ENCODE measurements at places on chromosomes 12 and 14.

DNA sequence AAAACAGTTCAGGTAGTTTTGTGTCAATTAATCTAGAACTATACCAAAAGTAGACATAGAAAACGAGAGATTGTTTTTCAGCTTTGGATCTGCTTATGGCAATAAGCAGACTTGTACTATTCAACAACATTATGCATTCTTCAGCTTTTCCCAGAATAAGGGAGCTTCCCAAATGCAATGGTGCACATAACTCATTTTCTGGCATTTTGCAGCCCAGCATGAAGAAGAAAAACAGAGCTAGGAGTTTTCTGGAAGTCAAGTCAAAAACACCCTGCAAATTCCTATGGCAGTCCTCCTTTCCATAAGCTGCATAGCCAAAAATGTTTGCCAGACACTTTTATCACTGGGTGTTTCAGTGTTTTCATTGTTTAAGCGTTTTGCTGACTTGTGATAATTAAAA is 314.7 kb downstream of the NAV3 start:
- no peak for DNase-seq

DNA sequence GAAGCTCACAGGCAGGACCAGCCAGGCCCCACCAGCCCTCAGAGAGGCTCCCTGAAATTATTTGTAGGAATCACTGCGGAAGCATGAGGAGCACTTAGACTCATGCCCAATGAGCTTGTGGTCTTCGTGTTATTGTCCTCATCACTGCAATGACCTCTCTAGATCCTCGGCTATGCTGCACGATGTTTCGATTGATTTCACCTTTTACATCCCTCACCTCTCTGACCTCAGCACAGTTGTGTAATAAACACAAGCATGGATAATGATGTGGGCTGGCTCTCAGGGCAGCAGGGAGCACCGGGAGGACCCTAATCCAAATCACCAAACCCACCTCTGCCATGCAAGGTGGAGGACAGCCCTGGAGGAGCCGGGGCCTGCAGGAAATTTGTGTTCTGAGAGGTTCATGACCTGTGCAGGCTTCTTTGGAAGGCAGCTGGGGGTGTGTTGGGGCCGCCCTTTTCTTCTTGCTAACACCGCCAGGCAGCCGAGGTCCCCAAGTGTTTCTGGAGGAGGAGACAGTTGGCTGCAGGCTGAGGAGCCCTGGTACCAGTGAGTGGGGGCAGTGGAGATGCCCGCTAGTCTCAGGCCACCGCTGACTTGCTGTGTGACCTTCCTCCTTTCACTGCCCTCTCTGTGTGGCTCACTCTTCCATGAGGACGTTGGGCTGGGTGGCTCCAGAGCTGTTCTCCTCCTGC is 29.5 kb upstream of the EML1 start:
- no peak for DNase-seq

DNA sequence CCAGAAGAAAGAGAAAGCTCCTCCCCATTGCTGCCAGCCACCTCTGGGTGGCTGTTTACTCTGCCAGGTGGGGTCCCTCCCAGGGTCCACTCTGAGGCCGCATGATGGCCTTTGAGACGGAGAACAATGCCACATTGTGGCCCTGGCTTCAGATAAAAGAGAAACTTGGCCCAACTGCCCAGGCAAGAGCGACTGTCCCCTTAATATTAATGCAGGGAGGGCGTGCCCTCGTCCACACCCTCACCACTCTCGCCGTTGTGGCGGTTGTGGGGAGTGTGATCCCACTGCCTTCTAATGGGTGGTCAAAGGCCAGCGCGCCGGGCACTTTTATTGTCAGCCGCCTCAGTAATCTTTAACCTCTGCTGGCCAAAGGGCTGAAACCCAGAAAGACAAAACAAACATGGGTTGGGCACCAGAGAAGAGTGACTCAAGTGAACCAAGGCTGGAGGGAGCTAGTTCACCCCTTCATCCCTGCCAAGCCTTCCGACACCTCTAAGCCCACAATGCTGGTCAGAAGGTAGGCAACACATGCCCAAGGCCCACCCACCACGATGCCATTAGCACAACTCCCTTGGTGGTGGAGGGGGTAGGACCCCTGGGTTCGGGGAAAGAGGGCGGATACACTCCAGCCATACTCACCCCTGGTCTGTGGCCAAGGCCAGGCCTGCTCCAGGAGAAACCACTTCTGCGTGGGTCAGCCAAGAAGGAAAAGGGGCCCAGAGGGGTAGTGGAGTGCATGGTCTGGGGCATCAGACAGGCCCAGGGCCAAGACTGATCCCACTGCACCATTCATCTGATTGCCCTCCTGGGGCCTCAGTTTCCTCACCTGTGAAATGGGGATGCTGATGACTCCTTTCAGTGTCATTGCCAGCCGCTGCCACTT is 44.5 kb upstream of the BCL11B start:
- DNase-seq: no peak

DNA sequence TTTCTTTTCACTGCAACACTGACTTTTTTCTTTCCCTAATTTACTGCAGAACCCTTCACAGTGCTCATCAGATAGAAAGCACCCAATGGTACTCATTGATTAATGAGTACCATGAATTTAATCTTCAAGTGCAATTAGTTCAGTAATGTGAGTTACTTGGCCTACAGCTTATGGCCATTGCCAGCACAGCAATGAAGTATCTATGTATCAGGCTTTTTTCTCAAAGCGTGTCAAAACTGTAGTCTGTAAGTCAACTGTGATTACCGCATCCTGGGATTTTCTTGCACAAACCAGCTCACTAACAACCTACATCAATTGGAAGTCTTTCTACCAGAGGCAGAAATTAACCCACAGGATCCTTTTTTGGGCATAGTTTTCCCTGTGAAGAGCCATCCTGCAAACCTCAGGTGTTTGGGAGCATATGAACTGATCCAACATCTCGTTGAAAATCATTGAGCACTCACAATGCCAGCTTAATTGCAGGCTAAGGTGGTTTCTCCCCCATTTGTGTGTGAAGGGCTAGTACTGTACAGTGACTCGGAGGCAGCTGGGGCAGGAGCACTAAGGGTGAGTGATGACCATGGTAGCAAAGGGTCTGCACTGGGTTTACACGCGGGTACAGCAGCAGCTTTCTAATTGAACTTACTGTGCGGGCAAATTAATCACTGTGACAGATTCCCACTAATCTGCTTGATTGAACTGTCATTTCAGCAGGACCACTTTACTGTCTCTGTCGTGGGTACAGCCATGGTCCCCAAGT is 619.3 kb downstream of the SNAPC1 start:
- DNase-seq: no peak

DNA sequence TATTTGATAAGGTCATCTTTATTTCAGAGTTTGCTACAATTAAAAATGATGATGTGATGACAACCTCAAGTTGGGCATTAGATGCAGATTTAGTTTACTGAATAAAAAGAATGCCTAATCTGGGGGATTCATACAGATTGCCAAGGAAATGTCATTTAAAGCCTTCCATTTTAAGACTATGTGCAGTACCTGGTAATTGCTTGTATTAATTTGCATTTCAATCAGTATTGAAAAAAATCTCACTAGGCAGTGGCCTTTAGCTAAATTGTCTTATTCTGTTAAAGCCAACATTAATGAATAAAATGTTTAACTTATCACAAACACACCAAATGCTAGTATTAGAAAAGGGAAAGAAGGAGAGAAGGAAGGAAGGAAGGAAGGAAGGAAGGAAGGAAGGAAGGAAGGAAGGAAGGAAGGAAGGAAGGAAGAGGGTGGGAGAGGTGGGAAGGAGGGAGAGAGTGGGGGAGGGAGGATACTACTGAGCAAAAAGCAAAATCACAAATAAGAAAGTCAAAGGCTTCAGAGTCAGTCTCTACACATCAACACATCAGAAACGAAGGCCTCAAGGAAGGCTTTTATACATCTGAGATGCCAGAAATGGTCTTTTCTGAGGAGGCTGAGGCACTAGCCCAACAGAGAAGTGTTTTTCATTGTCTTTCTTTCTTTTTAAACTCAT is 271.1 kb upstream of the CLEC14A start:
- DNase-seq: no peak

DNA sequence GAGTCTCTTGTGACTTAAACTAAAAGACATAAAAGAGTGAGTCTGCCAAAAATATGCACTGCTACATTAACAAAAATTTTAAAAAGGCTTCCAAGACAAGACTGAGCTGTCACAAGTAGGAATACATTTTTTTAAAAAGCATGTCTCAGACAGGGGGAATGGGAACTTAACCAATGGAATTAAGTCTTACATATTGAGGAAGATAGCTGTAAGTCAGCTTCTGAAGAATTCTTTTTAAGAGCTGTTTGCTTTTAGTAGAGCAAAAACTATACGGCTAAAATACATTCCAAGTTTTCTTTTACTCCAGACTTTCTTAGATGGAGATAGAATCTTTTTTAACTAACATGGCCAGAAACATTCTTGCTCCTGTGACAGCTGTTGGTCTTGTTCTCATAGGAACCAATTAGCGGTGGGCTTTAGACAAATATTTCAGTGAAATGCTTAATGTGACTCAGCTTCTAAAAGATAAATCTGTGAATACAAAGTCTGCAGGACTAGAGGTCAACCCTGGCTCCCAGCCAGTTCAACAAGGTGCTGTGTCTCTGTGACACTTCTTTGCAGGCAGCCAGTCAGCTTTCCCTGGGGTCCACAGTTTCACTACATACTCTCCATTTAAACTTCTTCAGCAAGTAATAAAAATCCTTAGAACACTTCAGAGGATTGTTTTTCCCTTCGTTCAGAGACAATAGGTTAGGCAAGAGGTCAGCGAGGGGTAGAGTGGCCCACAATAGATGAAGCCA is 187.6 kb downstream of the NAV3 start:
- no peak for DNase-seq

GRCh38 chr12:76909290-76909689 is 30.5 kb upstream of the CSRP2 start:
- no peak for DNase-seq

DNA sequence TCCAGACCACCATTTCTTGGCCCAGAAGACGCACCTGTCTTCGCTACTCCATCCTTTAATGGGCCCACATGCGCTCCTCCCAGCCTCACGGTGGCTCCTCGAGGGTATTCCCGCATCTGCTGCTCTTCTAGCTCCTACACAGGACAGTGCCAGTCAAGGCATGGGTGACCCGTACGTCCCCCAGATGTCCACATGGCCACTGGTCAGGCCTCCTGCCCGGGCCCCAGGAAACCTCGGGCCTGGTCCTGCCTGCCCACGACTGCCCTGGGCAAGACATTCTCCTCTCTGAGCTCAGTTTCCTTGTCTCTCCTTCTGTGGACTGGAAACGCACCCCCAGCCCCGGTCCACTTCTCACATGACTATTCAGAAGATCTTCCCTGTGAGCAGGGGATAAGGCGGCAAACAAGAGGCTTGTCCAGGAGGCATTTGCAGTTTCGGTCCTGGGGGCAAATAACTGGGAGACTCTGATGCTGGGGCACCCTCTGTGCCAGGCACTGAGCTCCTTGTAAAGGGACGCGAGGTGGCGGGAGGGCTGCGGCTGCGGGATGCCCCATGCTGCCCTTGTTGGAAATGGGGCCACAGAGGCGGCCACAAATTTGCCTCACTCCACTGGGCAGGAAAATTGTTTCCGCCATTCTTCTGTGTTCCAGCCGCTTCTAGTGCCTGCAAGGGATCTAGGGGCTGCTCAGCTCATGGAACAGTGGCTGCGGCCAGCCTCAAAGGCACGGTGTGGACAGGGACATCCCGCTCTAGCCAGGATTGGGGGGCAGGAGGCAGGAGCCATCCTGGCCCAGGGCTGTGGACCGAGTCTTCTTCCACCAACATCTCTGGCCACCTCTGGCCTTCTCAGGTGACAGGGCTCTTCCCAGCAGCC is 6.8 kb upstream of the BEGAIN start:
- DNase-seq: no peak

- DNase-seq: no peak
These were observed 75.0 kb upstream of the FZD10 start for GRCh38 chr12:130087222-130087621.

DNA sequence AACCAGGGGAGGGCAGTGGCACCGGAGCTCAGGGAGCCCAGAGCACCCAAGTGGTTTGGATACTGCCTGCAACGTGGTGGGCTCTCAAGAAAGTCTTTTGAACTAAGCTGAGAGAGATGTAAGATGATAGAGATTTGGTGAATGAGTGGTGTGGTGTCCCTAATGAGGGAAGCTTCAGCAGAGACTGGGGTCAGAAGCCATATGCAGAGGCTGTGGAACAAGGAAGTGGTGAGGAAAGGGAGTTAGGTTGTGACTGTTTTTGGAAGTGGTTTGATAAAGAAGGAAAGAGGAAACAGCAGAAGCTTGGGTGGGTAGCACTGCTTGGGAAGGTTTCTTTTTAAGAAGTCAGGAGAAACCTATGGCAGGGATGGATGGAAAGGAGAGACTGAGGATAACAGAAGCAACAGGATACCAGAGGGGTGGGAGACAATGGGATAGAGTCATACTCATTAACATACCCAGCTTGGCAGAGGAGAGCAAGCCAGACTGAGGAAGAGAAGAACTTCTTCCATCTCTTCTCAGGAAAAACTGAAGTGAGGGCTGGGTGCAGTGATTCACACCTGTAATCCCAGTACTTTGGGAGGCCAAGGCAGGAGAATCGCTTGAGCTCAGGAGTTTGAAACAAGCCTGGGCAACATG is 24.1 kb downstream of the SLC4A8 start:
- no peak for DNase-seq

DNA sequence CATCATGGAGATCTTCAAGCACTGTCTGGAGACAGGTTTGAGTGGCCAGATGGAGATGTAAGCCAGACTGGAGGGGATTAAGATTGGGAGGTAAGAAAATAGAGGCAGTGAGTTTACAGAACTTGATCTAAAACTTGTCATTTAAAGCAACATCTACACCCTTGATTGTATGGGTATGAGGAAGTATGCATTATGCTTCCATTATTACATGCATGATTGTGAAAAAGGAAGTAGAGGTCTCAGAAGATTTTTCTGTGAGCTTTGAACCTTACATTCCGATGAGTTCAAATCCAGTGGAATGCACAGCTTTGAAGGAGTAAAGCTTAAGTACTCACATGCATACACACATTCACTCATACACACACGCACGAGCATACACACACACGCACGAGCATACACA is 550.8 kb downstream of the MED13L start:
- DNase-seq: no peak

DNA sequence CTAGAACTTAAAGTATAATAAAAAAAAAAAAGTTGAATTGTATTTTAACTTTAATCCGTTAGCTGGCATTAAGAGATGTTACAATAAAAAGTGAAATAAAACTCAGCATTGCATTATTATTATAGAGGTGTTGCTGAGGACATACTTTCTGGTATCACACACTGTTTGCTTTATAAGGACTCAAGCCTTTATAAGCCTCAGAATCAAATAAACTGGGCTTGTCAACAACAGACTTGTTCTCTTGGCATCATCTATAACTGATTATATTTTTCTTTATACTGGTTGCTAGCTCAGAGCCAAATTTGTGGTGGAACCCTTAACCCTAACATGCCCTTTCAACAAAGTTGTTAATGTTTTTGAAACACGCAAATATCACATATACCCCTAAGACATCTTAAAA is 62.3 kb downstream of the DDHD1 start:
- DNase-seq: no peak

DNA sequence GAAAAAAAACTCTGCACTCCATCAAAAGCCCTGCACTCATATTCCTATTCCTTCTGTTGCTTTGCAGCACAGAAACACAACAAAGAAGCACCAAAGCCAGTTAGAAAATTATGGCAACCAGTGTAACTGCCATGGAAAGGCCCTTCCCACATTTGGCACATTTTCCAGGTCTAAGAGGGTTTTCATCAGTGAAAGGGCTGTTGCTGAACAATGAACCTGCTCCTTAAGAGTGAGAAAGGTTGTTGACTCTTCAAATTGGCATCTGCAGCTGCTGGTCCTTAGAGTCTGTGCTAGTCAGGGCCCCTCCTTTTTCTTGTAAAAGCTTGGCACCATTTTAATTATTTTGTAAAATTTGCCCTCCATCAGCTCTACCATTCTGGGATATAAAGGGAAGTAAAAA is 378.7 kb upstream of the KITLG start:
- no peak for DNase-seq

- no peak for DNase-seq
These were observed 1.6 kb downstream of the SCARB1 start for GRCh38 chr12:124861898-124862676.

Data from GM03348 (cell line).